Stimulated activated CD4-positive, alpha-beta T cell treated with anti-CD3 and anti-CD28 coated beads, Interleukin-2, amount 100 ng/mL, for 48 hours (primary cell): ENCODE measurements at places on chromosomes 13 and 19.

- DNase-seq = no peak
Observed at GRCh38 chr13:46345866-46346265, 41.2 kb downstream of the RUBCNL start.

- DNase-seq = no peak
Observed at GRCh38 chr19:41434450-41434849, 5.3 kb downstream of the DMAC2 start.

- DNase-seq = no peak
Observed at GRCh38 chr13:46492946-46493345, 60.0 kb upstream of the LRCH1 start.

DNA sequence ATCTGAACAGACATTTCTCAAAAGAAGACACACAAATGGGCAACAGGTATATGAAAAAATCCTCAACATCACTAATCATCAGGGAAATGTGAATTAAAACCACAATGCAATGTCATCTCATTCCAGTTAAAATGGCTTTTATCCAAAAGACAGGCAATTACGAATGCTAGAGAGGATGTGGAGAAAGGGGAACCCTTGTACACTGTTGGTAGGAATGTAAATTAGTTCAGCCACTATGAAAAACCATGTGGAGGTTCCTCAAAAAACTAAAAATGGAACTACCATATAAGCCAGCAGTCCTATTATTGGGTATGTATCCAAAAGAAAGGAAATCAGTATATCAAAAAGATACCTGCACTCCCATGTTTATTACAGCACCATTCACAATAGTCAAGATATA is 24.7 kb upstream of the ZC3H13 start:
- DNase-seq = no peak

DNA sequence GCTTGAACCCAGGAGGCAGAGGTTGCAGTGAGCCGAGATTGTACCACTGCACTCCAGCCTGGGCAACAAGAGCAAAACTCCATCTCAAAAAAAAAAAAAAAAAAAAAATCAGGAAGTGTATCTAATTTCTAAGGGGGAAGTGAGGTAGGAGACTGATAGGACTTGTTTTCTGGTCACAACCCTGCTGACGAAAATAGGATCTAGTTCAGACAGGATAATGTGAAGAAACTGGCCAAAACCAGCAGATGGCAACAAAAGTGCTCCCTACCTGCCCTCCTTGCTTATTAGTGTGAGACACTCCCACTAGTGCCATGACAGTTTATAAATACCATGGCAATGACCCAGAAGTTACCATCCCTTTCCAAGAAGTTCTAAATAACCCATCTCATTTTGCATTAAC is 36.0 kb upstream of the KPNA3 start:
- no peak for DNase-seq

DNA sequence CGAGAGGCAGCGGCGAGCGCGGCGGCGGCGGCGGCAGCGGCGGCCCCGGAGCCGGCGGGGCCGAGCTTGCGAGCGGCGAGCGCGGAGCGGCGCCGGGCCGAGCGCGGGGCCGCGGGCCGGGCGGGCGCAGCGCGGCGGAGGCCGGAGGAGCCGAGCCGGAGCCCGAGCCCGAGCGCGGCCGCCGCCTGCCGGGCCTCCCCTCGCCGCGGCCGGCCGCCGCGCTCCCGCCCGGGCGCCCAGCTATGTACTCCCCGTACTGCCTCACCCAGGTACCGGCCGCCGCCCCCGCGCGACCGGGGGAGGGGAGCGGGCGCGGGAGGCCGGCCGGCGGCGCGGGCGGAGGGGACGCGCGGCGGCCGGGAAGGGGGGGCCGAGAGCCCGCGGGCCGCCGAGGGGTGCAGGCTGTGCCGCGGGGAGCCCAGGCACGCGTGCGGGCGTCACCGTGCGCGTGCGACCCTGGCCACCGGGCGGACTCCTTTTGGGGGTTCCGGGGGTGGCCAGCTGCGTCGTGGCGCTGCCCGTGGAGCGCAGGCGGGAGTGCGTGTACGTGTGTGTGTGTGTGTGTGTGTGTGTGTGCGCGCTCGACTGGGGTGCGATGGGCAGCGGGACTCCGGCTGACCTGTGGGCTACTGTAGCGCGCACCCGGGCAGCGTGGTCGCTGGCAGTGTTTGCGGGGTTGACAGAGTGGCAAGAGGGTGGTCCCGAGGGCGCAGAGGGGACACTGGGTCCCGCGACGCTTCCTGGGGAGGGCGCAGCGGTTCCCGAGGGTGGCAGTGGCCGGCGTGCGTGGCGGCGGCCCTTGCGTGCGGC is 526 bp downstream of the NFIX start:
- DNase-seq = no peak

- peak; percentile 62 for DNase-seq
Observed at GRCh38 chr19:17333611-17334413, 843 bp downstream of the ANO8 start.

DNA sequence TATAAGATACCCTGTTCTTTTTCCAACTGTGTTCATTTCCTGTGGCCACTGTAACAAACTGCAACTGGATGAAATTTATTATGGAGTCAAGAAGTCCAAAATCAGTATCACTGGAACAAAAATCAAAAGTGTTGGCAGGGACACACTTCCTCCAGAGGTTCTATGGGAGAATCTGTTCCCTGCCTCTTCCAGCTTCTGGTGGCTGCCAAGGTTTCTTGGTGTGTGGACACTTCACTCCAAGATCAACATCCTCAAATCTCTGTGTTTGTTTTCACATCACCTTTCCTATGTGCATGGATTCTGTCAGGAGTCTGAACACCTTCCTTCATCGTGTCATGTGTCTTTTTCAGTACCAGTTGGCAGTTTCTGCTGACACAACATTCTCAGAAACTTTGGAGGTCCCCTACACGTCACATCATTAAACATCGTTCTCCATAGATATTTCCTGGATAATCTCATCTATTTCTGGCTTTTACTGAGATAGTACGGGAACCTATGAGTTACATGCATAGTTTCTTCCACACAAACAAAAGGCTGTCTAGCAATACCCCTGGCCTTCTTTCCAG is 15.2 kb upstream of the EFNB2 start:
- DNase-seq = no peak

GRCh38 chr13:27622102-27622820 is 569 bp downstream of the POLR1D start:
- DNase-seq = no peak

GRCh38 chr19:926589-927350 is 935 bp downstream of the ARID3A start:
- peak; percentile 49 for DNase-seq

- no peak for DNase-seq
Observed at GRCh38 chr19:40136818-40137217, 46.1 kb upstream of the ZNF780A start.

DNA sequence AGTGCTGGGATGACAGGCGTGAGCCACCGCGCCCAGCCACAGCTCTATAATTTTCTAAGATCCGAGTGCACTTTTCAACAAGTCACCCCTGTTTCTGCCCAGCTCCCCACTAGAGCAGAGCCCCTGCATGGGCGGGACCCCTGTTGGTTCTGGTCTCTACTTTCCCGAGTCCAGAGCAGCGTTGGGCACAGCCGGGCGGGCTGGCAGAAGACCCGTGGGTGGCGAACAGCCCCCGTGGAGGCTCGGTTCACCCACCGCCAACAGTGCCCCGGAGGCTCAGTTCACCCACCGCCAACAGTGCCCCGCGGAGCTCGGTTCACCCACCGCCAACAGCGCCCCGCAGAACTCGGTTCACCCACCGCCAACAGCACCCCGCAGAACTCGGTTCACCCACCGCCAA is 40.8 kb downstream of the ADPRHL1 start:
- no peak for DNase-seq

GRCh38 chr13:56988543-56988942 is 152.2 kb upstream of the PRR20A start:
- DNase-seq = no peak

DNA sequence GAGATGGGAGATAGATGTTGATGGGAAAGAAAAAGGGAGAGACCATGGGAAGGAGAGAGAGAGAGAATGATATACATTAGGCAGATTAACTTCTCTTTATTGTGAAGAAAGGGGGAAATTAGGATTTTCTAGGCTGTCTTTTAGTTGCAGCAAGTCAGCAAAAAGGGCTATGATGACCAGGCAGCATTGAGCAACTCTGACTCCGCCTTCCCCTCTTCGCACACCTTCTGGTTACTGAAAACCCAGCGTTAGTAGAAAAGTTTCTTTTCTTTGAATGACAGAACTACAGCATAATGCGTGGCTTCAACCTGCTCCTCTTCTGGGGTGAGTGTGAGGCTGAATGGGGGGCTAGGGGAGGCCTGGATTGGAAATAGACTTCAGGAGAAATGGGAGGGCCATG is at the start of gene ADGRE1:
ADGRE1 (plus strand) TSS at position 264 of the 400 bp plus-strand sequence; CDS start at position 294, 30 bp downstream.
- DNase-seq = no peak

GRCh38 chr13:90238413-90238812 is 1109.1 kb upstream of the MIR17HG start:
- no peak for DNase-seq

- DNase-seq = no peak
Observed at GRCh38 chr13:70255406-70255991, 147.2 kb upstream of the KLHL1 start.

- DNase-seq = no peak
Observed at GRCh38 chr19:8336660-8337059, 6.4 kb downstream of the KANK3 start.

GRCh38 chr13:78078168-78078567 is 159.5 kb upstream of the EDNRB start:
- DNase-seq = no peak

DNA sequence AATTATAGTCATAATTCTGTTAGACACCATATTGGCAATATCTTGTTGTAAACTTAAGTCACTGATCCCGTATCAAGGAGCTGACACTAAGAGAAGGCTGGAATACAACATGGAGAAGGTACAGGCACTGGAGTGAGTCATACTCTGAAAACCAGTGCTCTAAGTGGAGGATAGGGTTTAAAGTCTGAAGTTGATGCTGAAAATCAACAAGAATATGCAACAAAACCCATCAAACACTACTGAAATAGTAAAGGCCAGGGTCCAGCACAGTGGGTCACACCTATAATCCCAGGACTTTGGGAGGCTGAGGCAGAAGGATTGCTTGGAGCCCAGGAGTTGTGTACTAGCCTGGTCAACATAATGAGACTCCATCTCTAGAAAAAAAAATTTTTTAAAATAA is 73.2 kb upstream of the KLF5 start:
- no peak for DNase-seq

- no peak for DNase-seq
Observed at GRCh38 chr13:106331116-106331515, 204.3 kb downstream of the EFNB2 start.
